ENCODE measurements at places on chromosomes 7 and 10.

GRCh38 chr7:118087126-118087525, 96.8 kb upstream of the LSM8 start:
- no peak for DNase-seq

GRCh38 chr10:11934262-11934661, 108.3 kb downstream of the UPF2 start:
- no peak for DNase-seq

DNA sequence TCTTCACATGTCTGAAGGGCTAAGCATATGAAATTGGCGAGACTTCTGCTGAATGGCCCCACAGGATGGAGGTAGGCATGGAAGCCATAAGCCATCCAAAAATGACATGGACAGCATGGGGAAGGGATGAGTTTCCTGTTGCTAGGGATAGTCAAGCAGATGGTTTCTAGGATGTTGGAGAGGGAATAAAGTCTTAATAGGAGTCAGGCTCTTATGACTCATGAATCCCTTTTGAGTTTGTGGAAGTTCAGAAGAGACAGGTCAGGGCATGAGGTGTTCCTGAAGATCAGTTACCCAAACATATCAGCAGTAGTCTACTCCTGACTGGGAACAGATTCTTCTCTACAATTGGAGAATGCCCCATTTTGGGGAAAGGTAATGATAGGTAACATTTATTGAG, 243.9 kb downstream of the REEP3 start:
- DNase-seq, result no peak

- no peak for DNase-seq
These were observed 901.2 kb downstream of the KCNMA1 start for GRCh38 chr10:76736392-76736791.

DNA sequence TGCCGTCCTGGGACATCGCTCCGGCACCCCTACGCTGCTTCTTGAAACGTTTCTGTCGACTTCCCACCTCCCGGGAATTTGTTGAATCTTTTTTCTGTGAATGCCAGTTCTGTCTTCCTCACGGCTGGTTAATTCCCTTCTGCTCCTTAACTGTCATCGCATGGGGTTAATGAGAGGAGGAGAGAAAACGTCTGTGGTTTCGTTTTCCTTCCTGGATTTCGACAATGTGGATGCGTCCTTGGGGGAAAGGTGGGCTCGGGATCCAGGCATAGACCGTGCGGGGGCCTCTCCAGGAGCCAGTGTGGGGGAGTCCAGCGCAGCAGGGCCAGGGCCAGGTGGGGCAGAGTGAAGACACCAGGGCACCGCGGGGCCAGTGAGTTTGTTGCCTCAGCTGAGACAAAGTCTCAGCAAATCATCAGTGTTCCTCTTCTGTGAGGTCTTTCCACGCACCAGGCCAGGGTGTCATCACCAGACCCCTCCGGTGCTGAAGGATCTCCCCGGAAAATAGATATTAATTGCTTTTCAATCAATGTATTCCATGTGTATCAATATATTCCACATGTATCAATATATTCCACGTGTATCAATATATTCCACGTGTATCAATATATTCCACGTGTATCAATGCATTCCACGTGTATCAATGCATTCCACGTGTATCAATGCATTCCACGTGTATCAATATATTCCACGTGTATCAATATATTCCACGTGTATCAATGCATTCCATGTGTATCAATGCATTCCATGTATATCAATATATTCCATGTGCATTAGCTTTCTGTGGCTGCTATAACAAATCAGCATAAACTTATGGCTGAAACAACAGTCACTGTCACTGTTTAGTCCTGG, 33.7 kb upstream of the CFAP46 start:
- DNase-seq, result no peak

DNA sequence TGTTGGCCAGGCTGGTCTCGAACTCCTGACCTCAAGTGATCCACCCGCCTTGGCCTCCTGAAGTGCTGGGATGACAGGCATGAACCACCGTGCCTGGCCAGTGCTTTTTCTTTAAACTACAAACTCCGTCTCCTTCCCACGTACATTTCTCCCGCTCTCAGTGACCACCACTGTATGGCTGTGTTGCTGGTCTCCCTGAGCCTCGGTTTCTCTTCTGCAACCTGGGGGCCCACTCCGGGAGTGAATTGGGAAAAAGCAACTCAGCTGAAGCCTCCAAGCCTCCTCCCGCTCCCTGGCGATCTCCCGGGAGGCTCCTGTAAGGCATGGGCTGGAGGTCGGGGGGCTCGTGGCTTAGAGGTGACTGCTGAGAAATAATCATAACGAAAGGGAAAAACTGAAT, 136.3 kb downstream of the ELFN1 start:
- DNase-seq, result no peak

- DNase-seq, result peak; percentile 76
These were observed 631.1 kb upstream of the MBL2 start for GRCh38 chr10:53403688-53404087.

Data from Kasumi-1 (cell line).